ENCODE measurements at places on chromosomes 12 and 14.

- no peak for DNase-seq
Measured at GRCh38 chr12:77005611-77006098, 59.7 kb downstream of the E2F7 start.

DNA sequence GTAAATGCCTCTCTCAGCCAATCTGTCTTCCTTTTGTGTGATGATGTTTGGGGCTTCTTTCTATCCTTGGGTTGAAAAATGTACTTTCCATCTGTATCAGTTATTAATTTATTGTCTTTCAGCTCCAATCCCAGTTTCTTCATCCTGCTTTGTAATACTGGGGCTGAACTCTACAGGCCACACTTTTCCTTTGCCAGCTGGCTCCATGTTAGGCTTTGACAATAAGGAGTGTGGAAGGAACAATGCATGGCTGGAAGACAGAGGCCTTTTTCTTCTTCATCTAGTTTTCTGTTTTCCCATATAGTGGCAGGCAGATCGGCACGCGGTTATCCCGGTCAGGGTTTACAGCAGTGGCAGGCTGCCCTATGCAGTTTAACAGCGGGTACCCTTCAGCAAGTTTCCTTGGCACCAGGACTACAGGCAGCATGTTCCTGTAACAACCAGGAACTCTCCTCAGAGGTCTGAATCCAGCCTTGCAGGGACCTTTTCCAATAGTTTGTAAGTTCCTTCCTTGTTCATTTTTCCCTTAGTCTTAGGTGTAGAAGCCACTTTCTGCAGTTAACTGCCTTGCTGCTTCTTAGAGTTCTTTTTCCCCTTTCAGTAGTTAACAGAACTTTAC, 38.5 kb upstream of the CRACR2A start:
- no peak for DNase-seq

DNA sequence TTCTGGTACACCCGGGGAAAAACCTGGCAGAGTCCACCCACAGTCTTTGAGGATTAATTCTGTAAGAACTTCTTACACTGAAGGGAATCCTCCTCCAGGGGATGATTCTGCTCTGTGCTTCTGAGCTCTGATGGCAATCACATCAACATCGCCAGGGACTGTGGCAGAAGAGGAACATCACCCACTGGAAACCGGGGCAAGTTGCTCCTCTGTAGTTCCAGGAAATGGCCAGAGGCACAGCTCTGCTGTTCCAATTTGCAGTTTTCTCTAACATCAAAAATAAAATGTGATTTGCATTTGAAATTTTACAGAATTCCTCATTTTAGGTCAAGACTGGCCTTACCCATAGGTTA, 207.6 kb downstream of the DAD1 start:
- no peak for DNase-seq

DNA sequence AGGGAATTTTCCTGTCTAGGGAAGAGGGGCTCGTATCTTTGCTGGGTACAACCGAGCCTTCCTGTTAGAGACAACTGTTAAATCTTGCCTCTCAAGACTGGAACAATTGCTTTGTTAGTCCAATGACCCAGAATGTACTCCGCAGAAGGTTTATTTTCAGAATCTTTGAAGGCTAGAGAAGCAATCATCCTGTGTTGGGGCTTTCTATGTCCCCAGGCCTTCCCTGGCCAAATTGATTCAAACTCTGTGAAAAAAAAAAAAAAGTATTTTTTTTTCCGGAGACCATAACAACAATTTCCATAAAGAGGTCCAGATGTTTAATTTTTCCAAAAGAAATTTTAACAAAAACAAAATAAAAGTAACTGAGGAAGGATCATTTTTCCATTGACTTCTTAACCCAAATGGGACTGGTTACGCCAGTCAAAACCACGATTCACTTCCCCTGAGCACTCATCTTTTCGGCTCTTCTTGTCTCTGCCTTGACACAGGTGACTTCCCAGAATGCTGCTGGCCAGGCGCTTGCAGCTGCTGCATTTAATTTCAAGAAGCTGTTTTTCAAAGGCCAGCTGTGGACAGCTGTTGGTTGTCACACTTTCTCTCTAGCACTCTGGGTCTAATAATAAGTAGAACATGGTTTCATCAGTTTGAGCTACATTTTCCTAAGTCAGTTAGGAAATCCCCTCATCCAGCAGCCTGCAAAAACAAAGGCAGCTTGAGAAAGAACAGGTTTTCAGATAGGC, 81.6 kb upstream of the MANSC4 start:
- DNase-seq: no peak

- no peak for DNase-seq
Measured at GRCh38 chr14:67515386-67516079, 17.6 kb upstream of the PLEKHH1 start.

- DNase-seq: peak; percentile 25
Measured at GRCh38 chr12:88703790-88704189, 123.5 kb upstream of the KITLG start.

GRCh38 chr14:63296060-63296563, 22.6 kb downstream of the GPHB5 start:
- peak; percentile 68 for DNase-seq

GRCh38 chr12:53005215-53005985, 856 bp upstream of the EIF4B start:
- DNase-seq: no peak

Measured in fibroblast of skin of right biceps (primary cell).